ENCODE measurements at places on chromosomes 3 and 15.

DNA sequence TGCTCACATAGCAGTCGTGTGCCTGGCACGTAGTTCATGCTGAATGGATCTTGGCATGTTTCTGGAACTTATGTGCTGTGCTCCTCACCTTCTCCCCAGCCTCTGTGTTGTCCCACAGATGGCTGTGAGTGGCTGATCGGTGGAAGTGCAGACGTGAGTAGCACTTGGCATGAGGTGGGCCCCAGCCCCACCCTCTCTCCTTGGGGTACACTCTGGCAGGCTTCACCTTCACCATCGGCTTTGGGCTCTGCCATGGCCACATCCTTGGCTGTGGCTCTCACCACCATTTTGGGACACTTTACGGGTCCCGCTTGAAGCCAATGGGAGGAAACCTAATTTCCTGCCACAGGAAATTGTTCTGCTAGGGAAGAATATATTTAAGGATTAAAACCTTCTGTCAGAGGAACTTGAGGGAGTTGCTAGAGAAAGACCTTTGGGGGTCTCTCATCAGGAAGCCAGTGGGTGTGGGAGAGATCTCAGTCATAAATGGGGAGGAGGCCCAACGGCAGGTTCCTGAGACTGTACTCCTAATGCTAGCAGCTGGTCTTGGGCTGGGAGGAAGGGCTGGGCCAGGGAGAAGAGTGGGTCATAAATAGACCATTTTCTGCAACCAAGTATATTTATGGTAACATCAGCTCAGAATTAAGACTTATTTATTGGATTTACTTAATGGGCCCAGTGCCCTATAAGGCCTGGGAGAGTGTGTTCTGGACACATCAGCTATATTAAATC lies 92.3 kb downstream of the SMAD3 start:
- no peak for DNase-seq

DNA sequence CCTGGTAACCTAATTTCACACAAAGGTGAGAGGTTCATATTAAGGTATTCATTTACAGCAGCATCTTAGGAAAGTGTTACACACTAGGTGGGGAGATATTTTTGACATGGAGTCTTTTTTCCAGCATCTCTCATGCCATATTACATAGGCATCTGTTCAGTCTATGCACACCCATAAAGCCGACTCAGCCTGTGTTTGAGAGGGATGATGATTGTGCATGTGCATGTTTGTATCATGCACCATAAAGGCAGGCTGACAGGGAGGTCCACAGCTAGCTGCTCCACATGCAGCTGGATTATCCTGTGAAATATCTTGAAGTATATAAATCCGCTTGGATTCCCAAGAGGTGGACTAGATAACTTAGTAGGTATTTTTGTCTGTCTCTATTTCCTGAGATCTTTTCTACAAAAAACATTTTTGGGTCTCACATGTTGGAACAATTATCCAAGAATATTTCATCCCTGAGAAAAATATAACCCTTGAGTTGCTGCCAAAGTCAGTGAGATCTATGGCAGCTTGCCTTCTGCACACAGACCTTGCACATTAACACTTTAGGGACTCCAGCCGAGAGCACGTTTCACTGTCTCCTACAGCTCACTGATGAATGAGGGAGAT lies 288.4 kb upstream of the DPH6 start:
- no peak for DNase-seq

DNA sequence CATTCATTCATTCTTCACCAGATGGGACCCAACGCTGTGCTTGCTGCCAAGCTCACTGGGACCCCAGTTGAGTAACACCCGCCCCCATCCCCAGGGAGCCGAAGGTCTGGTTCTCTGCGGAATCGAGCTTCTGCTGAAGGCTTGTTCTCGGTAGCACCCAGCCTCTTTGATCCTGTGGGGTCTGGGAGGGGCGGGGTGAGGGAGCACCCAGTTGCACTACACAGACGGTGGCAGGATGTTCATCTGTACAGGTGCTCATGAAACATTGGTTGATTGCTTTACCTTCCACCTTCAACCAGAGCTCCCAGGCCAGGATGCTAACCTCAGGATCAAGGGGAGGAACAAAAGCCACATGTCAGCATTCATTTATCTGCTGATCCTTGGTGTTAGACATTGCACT lies 77.7 kb upstream of the RGMA start:
- DNase-seq = no peak

DNA sequence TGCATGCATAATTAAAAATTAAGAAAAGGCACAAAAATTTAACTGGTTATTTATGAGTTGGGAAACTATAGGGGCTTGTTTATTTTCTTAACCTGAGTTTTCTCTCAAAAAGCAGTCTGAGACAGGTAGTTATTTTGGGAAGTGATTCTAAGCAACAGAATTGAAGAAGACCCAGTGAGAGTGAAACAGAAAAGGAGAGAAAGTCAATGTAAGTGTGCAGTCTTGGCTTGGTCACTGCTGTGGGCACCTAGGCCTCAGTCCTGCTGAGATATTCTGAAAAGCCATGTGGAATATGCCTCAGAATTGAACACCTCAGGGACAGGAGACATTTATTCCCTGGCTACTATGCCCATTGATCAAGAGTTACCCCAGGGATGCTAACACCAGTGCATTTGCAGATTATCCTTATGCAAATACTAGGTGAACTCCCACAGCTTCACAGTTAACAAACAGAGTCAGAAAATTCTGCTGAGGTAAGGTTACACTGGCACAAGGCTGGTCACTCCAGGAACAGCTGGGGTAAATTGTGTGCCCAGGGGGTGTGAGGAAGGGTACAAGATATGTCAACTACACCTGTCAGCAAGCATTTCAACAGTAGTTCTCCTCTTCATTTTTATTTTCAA lies 222.7 kb downstream of the EFHB start:
- no peak for DNase-seq

GRCh38 chr15:26901041-26901440 lies 34.2 kb downstream of the GABRA5 start:
- no peak for DNase-seq

- no peak for DNase-seq
These were observed 35.3 kb downstream of the SQOR start for GRCh38 chr15:45670091-45670490.

GRCh38 chr3:65967451-65967850 lies 71.3 kb downstream of the MAGI1 start:
- no peak for DNase-seq

- DNase-seq = no peak
These were observed 36.5 kb downstream of the RAF1 start for GRCh38 chr3:12627370-12627769.

DNA sequence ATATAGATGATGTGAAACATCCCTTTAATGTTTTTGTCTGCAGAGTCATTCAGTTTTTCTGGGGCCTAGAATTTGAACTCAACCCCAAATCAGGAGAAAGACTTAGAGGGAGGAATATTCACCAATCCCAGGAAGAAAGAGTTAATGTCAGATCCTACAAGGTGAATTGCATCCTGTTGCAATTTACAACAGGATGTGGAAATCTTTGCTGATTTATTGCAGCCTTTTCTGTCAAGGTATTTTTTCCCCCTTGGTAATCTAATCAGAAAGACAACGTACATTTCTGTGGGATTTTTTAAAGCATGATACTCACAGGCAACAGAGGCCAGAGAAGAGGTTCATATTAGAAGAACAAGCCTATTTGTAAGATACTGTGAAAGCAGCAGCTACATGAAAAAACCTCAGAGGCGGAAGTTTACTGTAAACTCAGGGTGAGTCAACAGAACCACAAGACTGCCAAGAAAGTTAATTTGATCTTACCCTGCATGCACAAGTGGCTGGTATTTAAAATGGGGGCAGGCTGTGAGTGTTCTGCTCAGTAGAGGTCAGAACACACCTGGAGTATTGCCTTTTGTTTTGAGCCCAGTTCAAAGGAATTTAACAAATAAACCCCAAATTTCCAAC lies 531.9 kb downstream of the AGBL1 start:
- DNase-seq = peak; percentile 73

All from CD4-positive, alpha-beta T cell treated with Interleukin-4 for 4 hours (primary cell).